Vagina (tissue), 2 donors: ENCODE measurements at places on chromosomes 4 and X. TPM values are rescaled to one million over a fixed set of nuclear protein-coding genes. Genes with fewer than 3 reads are reported as not detected.

DNA sequence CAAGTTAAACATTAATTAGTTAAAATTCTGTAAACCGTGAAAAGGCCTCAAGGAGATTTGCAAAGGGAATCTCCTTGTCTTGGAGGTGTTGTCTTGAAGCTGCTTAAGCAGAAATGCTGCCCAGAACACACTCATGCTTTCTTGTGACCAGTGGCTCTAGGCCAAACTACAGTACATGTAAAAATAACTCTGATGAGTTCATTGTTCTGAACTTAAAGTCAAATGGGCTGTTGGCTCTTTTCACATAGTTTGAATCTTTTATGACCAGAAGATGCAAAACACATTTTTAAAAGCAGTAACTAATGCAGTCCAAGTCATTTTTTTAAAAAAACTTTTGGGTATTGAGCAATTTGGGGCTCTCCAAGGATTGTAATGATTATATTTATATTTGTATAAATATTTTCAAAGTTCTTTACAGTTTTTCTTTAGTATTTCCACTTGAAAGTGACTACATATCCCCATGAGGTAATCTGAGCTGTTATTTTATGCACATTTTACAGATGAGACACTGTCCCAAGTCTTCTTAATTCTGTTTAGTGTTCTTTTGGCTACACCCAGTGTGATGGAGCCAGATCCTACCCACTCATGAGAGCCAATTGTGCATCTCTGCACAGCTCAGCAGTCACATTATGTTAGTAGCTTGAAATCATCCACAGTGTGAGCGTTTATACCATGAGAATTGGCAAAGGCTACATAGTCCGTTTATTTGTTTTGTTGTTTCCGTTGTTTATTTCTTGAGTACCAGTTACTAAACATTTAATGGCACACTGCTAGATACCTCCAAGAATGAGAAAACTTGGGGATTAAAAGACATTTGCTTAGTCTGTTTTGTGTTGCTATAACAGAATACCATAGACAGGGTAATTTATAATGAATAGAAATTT, 112.8 kb upstream of the ATXN3L start:
- no peaks in the 10 kb centered on the region for H3K36me3 ChIP-seq
- peak overlapping the region; percentile 65 for H3K27ac ChIP-seq
- peaks cover 23% of the 10 kb centered on the region for H3K4me1 ChIP-seq

- no peaks in the 10 kb centered on the region for H3K4me1 ChIP-seq
- no peak overlapping the region for H3K4me3 ChIP-seq
Observed at GRCh38 chrX:67700602-67701001, 156.8 kb downstream of the AR start.

DNA sequence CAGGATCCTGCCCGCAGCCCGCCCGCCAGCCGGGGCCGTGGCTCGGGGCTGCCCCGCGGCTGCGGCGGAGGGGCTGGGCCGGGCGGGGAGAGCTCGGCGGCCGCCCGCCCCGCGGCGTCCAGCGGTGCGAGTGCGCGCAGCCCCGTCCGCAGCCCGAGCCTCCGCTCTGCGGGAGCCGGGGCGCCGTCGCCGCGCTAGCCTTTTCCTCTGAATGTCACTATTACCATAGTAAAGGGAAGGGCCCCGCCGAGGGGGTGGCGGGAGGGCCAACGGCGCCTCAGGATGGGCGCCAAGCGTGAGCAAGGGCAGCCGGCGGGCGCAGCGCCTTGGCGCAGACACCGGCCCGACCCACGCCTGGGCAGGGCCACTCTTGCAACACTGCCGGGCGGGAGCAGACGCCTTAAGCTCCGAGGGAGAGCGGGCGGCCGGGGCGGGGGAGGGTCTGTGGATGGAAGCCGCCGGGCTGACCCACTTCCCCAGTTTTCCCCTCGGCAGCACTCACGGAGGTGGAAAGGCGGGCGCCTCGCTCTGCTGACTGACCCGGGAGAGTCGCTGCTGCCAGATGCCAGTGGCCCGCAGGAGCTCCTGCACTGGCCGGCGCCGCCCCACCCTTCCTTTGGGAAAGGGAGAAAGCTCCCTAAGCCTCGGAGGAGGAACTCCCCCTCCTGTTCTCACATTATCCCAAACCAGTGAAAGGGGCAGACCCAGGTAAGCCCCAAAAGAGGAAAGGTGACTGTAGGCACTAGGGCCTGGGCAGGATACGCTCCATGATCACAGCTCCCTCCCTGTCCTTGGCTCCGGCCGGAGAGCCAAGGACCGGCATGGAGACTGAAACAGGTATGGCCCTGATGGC, 329.4 kb downstream of the HNRNPD start:
- H3K4me3 ChIP-seq, result peak overlapping the region; percentile 45
- H3K36me3 ChIP-seq, result no peaks in the 10 kb centered on the region
- no peak overlapping the region for H3K27ac ChIP-seq
- DNase-seq, result no peak
- no peaks in the 10 kb centered on the region for H3K27me3 ChIP-seq

GRCh38 chrX:132119283-132119682, 8.5 kb downstream of the FRMD7 start:
- no peak for DNase-seq
- H3K27ac ChIP-seq, result no peak overlapping the region
- H3K36me3 ChIP-seq, result no peaks in the 10 kb centered on the region
- H3K4me1 ChIP-seq, result no peaks in the 10 kb centered on the region
- H3K4me3 ChIP-seq, result no peak overlapping the region

GRCh38 chrX:1860936-1861594, 246.2 kb downstream of the ASMT start:
- no peaks in the 10 kb centered on the region for H3K36me3 ChIP-seq
- no peak for DNase-seq
- no peak overlapping the region for H3K27ac ChIP-seq
- no peak overlapping the region for H3K4me3 ChIP-seq
- no peaks in the 10 kb centered on the region for H3K4me1 ChIP-seq

- DNase-seq, result peak; percentile 87
- no peaks in the 10 kb centered on the region for H3K27me3 ChIP-seq
- H3K4me1 ChIP-seq, result no peaks in the 10 kb centered on the region
- no peaks in the 10 kb centered on the region for H3K36me3 ChIP-seq
- no peak overlapping the region for H3K27ac ChIP-seq
- H3K4me3 ChIP-seq, result no peak overlapping the region
Observed at GRCh38 chrX:119181491-119181890, 53.9 kb upstream of the KIAA1210 start.

GRCh38 chr4:7165874-7166201, 26.5 kb upstream of the SORCS2 start:
- no peaks in the 10 kb centered on the region for H3K36me3 ChIP-seq
- no peaks in the 10 kb centered on the region for H3K27me3 ChIP-seq
- peak; percentile 12 for DNase-seq
- H3K4me3 ChIP-seq, result no peak overlapping the region

DNA sequence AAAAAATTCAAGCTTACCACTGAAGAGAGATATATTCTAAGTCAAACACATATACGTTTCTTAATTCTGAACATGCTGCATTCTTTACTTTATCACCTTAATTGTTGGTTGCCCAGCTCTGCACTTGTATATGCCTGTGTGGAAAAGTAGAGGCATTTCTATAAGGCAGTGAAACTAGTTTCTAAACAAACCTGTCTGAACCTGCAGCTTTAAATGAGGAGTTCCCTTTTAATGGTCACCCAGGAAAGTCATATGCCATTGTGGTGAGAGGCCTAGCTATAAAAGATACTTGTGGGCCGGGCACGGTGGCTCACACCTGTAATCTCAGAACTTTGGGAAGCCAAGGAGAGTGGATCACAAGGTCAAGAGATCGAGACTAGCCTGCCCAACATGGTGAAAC, 147.4 kb upstream of the RXFP1 start:
- peaks cover 11% of the 10 kb centered on the region for H3K4me1 ChIP-seq
- no peak overlapping the region for H3K27ac ChIP-seq
- no peak overlapping the region for H3K4me3 ChIP-seq
- no peaks in the 10 kb centered on the region for H3K36me3 ChIP-seq
- no peaks in the 10 kb centered on the region for H3K27me3 ChIP-seq
- no peak for DNase-seq

DNA sequence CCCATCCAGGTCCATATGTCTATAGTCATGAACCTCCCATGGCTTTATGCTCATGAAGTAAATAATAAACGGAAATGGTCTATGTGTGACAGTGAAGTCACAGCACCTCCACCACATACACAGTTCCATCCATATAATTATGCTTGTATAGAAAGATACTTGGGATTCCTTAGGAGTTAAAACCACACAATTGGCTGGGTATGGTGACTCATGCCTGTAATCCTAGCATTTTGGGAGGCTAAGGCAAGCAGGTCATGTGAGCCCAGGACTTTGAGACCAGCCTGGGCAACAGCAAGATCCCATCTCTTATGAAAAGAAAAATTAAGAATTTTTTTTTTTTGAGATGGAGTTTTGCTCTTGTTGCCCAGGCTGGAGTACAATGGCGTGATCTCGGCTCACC, 55.6 kb upstream of the RBM47 start:
- H3K4me1 ChIP-seq, result no peaks in the 10 kb centered on the region
- DNase-seq, result no peak
- H3K4me3 ChIP-seq, result no peak overlapping the region
- H3K36me3 ChIP-seq, result no peaks in the 10 kb centered on the region
- no peaks in the 10 kb centered on the region for H3K27me3 ChIP-seq
- no peak overlapping the region for H3K27ac ChIP-seq

- no peaks in the 10 kb centered on the region for H3K36me3 ChIP-seq
- no peaks in the 10 kb centered on the region for H3K4me1 ChIP-seq
- H3K4me3 ChIP-seq, result no peak overlapping the region
- no peak for DNase-seq
- H3K27me3 ChIP-seq, result no peaks in the 10 kb centered on the region
Observed at GRCh38 chrX:104288961-104289360, 34.2 kb upstream of the ESX1 start.

DNA sequence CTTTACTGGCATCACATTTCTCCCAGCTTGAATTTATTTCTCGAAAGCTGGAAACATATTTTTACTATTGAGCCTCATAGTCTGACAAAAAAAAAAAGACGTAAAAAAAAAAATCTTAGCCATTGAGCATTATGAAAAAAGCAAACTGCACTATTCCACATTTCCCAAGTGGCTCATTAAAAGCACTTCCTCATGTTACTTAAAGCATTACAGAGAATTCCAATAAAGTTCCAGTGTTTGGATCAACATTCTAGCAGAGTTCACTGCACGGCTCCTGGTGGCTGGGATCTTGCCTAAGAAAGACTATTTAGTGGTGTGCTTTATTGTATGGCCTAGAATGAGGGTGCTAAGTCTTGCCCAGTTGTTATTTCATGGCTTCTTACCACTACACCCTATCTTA, 476.2 kb downstream of the PPARGC1A start:
- no peak overlapping the region for H3K27ac ChIP-seq
- no peak for DNase-seq
- no peaks in the 10 kb centered on the region for H3K27me3 ChIP-seq
- H3K4me1 ChIP-seq, result no peaks in the 10 kb centered on the region
- H3K36me3 ChIP-seq, result no peaks in the 10 kb centered on the region

- H3K4me3 ChIP-seq, result no peak overlapping the region
- no peaks in the 10 kb centered on the region for H3K36me3 ChIP-seq
- peaks cover 7% of the 10 kb centered on the region for H3K4me1 ChIP-seq
- H3K27ac ChIP-seq, result no peak overlapping the region
- H3K27me3 ChIP-seq, result no peaks in the 10 kb centered on the region
Observed at GRCh38 chr4:113919611-113920010, 59.8 kb downstream of the ARSJ start.

DNA sequence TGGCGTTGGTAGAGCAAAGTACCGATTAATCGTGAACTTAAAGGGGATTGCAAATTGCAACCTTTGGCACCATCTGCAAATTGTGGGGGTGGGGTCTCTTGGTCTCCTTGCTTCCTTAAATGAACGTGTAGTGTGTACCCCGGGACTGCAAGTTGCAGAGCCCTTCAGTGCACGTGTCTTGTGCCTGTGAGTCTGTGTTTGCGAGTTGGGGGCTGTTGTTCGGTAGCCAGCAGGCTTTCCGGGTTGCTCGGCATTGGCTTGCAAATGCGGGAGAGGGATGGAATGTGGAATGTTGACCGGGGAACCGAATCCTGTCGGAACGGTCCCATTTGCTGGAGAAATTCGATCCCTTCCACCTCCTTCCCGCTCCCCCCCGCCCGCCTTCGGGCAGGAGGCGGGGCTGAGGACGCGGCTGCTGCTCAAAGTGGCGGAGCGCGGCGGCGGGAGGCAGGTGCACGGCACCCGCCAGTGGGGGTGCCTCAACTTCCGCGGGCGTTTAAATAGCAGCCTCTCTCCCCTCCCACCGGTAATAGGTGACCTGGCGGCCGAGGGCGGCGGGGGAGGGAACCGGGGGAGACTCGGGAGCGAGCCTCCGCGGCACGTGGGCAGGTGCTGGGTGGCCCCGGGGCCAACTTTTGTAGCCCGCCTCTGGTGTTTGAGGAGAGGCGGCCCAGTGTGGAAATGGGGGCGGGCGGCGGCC, 1.5 kb downstream of the JADE1 start:
- no peak for DNase-seq
- H3K27me3 ChIP-seq, result no peaks in the 10 kb centered on the region
- peaks cover 20% of the 10 kb centered on the region for H3K4me1 ChIP-seq

DNA sequence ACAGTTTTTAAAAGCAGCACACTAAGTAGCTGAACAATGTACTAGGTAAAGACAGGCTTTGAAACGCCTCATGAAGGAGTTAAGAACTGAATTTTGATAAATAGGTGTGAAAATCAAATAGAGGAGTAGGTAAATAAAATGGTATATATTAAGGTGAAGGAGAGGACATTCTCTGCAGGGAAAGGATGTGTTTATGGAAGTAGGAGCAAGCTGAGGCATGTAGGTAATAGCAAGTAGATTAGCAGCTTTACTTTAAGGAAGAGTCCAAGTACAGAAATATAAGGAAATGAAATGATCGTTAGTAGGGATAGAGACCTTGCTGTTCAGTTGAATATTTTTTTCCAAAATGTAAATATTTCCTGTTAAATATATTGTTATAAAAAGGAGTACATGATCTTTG, 12.5 kb downstream of the METAP1 start:
- H3K27ac ChIP-seq, result no peak overlapping the region
- H3K27me3 ChIP-seq, result no peaks in the 10 kb centered on the region
- H3K4me1 ChIP-seq, result peaks cover 21% of the 10 kb centered on the region
- no peaks in the 10 kb centered on the region for H3K36me3 ChIP-seq
- DNase-seq, result no peak

DNA sequence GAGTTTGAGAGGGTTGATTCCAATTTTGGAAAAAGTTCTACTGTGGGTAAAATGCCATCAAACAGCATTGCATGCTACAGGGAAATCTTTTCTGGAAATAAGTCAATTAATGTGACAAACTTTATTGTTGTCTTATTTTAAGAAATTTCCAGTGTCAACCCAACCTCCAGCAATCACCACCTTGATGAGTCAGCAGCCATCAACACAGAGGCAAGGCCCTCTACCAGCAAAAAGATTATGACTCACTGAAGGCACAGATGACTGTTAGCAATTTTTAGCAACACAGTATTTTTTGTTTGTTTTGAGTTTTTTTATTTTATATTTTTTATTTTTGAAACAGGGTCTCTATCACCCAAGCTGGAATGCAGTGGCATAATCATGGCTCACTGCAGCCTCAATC, 165.4 kb upstream of the C1QTNF7 start:
- H3K36me3 ChIP-seq, result no peaks in the 10 kb centered on the region
- H3K27me3 ChIP-seq, result no peaks in the 10 kb centered on the region
- DNase-seq, result no peak
- no peak overlapping the region for H3K4me3 ChIP-seq
- H3K27ac ChIP-seq, result no peak overlapping the region
- H3K4me1 ChIP-seq, result no peaks in the 10 kb centered on the region

- no peaks in the 10 kb centered on the region for H3K4me1 ChIP-seq
- no peaks in the 10 kb centered on the region for H3K36me3 ChIP-seq
- no peaks in the 10 kb centered on the region for H3K27me3 ChIP-seq
- peak; percentile 37 for DNase-seq
- no peak overlapping the region for H3K4me3 ChIP-seq
Observed at GRCh38 chrX:554271-554670, 76.3 kb upstream of the SHOX start.

Gene SPANXN4
- not detected for total RNA-seq

Gene HSD17B13
- 23.8 TPM for total RNA-seq

Gene LGI2
- 0.98 TPM for total RNA-seq

Gene ALPK1
- 32.2 TPM for total RNA-seq

Gene AMTN
- total RNA-seq, result not detected

Gene KDR
- 19.4 TPM for total RNA-seq

Gene CCSER1
- 8.1 TPM for total RNA-seq

Gene S100G
- total RNA-seq, result not detected

Gene DUSP9
- total RNA-seq, result 0.74 TPM
